ENCODE measurements at places on chromosomes 5 and 9.

DNA sequence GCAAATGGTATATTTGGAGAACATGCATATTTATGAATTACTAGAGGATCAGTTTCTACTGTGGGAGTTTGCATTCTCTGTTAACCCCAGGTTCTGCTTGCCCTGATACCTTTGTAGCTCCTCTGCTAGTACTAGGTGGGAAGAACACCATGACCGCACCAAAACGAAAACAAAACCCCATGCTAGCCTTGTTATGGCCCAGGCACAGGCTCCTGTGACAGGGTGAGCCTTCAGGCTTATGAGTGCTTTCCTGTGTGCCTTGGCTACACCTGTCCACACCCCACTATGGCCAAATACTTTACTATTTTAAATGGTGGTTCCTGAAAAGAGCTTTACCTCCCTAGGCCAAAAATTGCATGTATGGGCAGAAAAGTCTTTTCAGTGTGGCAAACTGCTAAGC lies 94.8 kb downstream of the PPIC start:
- no peak for ATAC-seq

GRCh38 chr9:126326228-126327005 lies at the start of gene MVB12B:
MVB12B (plus strand) TSS chr9:126326829; CDS start chr9:126326930, 101 bp downstream.
- ATAC-seq, result peak; percentile 48

GRCh38 chr9:98916660-98917059 lies 27.0 kb upstream of the COL15A1 start:
- ATAC-seq, result no peak

DNA sequence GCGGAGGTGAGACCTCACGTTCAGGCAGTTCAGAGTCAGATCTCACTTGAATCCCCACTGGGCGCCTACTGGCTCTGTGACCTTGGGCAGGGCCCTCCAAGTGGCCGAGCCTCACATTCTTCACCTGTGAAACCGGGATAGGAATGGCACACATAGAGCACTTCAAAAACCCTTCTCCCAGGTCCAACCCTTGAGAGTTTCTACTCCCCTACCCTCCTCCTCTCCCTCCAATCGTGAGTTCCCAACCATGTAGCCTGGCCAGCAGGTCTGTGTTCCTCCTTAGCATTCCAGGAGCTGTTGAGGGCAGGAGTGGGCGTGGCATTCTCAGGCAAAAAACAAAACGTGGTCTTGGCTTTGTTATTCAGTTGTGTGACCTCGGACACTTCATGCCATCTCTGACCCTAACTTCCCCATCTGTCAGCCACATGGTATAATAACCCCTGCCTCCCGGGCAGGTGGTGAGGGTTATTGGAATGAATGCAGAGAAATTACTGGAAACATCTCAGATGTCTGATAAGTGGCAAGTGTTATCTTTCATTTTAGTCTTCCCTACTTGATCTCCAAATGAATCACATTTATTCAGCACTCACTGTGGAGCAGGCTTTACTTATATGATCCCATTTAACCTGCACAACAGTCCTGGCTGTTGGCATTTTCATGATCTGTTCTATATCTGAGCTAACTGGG lies 112.8 kb upstream of the BOD1 start:
- no peak for ATAC-seq

DNA sequence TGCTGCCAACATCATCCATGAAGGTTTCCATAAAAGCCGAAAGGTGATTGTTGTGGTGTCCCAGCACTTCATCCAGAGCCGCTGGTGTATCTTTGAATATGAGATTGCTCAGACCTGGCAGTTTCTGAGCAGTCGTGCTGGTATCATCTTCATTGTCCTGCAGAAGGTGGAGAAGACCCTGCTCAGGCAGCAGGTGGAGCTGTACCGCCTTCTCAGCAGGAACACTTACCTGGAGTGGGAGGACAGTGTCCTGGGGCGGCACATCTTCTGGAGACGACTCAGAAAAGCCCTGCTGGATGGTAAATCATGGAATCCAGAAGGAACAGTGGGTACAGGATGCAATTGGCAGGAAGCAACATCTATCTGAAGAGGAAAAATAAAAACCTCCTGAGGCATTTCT lies 10.1 kb downstream of the TLR4 start:
- ATAC-seq, result no peak

DNA sequence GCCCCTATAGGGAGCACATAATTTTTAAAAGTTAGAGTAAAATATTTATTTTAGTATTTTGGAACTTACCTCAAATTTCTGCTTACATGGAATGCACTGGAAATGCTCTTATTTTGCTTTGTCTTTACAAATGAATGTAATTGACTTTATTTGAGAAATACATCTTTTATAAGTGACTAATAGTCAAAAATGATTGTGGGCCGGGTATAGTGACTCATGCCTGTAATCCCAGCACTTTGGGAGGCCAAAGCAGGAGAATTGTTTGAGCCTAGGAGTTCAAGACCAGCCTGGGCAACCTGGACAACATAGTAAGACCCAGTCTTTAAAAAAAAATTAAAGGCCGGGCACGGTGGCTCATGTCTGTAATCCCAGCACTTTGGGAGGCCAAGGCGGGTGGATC lies 5.8 kb downstream of the HMGCR start:
- ATAC-seq, result no peak

- ATAC-seq, result no peak
These were observed 32.5 kb upstream of the RNU6ATAC start for GRCh38 chr9:134196911-134197310.

GRCh38 chr9:133301253-133302230 lies 26.5 kb upstream of the ABO start:
- ATAC-seq, result no peak

- peak; percentile 67 for ATAC-seq
These were observed 19.3 kb upstream of the F2RL2 start for GRCh38 chr5:76642390-76643040.
